ENCODE measurements at places on chromosomes 12 and 14.

- no peak for DNase-seq
Measured at GRCh38 chr14:30990770-30991169, 34.7 kb upstream of the AP4S1 start.

- DNase-seq: no peak
Measured at GRCh38 chr12:113740699-113741098, 225.4 kb downstream of the RBM19 start.

- no peak for DNase-seq
Measured at GRCh38 chr14:36223558-36223957, 47.0 kb upstream of the PTCSC3 start.

DNA sequence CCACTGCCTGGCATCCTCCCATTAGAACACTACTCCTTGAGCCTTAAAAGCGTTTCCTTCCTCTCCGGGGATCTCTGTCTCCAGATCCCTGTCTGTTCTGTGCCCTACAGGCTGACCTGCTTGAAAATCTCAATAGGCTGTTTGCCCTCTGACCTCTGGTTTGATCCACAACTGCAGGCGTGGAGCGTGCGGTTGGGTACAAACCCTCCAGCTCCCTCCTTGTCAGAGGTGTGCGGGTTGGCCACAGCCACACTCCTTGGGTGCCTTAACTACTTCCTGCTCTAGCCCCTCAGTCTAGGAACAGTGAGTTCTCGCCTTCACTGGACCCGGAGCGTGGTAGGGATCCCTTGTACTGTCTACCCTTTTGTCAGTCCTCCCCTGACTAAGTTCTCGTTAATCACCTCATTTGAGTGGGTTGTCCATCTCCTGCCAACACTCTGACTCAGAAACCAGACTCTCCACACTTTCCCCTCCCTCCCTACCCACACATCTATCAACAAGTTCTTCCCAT lies 33.1 kb downstream of the CMKLR1 start:
- DNase-seq: peak; percentile 40

GRCh38 chr12:117483501-117483900 lies 122.1 kb upstream of the NOS1 start:
- no peak for DNase-seq

DNA sequence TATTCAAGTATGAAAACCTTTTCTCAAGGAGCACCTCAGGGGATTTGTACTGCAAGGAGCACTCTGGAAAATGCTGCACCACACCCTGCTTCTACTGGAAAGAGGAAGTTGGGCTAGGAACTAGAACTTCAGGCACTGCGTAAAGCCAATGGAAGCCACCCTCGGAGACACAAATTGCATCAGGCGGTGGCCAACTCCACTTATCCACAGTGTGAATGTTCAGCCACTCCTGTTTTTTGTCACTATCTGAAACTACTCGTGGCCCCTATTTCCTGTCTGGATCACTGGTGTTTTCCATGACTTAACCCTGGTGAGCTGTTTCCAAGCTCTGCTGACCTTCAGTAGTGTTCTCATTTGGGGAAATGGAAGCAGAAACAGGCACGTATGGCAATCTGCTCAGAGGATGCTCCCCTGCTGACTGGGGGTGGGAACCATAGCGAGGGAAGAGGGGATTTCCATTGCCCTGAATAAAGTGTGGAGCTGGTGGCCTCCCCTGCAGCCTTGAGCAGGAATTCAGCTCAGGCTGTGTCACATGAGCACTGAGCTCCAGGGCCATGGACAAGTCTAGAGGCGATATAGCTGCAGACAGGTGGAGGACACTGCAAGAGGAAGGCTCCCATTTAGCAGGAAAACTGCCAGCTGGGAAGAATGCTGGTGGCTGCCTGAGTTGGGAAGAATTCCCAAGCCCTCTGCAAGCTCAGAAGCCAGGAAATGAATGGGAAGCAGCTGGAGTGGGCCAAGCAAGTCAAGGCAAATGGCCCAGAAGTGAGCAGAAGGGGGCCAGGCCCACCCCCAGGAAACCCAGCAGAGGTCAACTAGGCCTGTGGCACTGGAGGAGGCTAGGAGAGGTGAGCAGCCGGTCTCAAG lies 50.5 kb upstream of the RAP1B start:
- DNase-seq: peak; percentile 81

- no peak for DNase-seq
Measured at GRCh38 chr12:29226616-29227015, 77.5 kb downstream of the FAR2 start.

DNA sequence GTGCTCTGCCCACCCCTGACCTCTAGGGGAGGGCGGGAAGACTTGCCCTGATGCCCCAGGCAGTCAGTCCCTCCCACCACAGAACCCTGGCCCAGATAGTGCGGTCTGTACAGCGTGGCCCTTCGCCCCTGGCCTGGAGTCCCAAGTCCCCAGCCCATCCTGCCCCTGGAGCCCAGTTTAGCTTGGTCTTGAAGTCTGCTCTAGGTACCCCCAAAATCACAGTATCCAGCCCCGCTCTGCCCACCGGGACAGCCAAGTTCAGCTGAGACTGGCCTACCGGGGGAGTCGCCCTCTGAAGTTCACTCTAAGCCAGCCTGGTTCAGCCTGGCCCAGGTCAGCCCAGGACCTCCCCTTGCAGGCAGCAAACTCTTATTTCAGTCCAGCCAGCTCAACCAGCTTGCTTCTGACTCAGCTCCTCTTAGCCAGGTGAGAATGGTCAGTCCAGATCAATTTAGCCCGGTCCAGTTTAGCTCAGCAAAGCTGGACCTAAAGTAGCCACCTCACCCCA lies 75.9 kb downstream of the TMEM121 start:
- DNase-seq: no peak

DNA sequence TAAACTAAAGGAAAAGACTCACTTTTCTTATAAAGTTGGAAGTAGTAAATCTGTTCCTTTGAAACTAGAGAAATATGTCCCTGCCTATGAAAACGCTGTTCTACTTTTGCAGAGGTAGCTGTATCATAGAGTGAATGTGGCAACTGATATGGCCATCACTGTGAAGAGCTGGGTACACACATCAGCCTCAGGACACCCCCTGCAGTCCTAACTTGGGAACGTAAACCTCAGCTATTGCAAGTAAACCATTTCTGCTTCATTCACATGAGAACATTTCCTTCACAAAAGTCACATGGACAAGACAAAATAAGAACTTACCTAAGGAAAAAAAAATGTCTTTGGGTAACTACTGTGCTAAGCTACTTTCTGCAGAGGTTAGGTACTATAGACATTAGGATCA lies 233.3 kb upstream of the PPFIA2 start:
- DNase-seq: peak; percentile 13

DNA sequence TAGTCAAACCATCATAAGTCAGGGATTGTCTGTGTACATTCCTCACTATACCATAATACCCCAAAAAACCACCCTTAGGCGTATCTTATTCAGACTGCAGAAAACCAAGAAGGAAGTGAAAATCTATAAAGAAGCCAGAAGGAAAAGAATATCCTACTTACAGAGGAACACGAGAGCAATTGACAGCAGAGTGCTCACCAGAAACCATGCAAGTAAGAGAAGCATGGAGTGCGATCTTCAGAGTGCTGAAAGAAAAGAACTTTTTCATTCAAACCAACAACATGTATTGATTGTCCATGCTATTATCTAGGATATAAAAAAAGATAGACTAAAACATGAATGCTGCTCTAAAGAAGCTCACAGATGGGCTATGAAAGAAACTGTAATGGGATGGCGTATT lies 50.8 kb downstream of the STXBP6 start:
- DNase-seq: no peak
